ENCODE measurements at places on chromosomes 2 and 18.

DNA sequence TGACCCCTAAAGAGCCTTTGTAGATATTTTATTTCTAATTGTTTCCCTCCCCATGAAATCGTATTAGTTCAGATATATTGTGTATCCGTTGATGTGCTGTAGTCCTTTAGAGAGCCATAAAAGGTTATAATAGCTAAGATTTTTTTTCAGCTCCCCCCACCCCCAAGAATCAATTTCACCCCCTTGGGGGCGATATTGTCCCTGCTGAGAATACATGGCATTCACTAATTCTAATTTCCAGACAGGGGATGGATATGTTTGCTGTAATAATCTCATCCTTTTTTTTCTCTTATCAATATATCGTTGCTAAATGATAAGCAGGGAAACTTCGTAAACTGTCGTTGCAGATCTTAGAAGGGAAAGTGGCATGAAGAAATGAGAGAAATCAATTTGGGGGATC, 530.7 kb downstream of the TMEM182 start:
- DNase-seq, result no peak

- DNase-seq, result peak; percentile 83
These were observed 21.1 kb downstream of the CASP10 start for GRCh38 chr2:201203916-201204654.

DNA sequence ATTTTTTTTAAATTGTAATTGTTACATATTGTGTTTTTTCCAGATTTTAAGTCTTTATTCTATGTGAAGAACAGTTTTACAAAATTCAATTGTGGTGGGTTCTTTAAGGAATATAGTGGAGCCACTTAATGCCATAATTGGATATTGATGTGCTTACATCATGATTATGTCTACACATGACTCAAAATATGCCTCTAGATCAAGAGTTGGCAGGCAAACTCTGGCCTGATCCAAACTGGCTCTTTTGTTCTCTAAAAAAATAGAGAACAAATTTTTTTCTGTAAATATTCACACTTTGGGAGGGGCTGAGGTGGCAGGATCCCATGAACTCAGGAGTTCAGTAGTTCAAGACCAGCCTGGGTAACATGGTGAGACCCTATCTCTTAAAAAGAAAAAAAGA, 8.3 kb downstream of the EHBP1 start:
- peak; percentile 28 for DNase-seq

GRCh38 chr18:25010623-25011374, 341.2 kb downstream of the ZNF521 start:
- no peak for DNase-seq

DNA sequence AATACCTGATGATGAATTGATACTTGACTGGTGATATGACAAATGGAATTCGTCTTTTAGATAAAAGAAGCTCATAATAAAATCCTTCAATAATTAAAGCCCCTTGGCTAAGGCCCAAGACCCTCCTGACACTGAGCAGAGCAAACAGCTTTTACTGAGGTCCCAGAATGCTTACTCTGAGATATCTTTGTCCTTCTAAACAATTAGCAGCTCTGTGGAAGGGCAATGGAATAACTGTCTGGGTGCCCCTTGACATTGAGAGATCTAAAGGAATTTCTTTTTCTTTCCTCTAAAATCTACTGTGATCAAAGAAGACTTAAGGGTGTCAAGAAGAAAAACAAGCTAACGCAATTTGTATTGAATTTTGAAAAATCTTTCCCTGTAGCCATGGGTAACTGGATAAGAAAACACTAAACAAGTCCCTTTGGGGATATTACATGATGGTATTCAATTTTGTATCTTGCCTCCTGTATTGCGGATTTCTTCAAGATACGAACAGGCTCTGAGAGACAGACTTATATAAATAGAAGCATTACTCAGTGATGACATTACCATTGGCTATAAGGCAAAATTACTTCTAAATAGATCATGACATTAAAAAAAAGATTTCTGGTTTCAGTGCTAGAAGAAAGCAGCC, 128.8 kb downstream of the MREG start:
- DNase-seq, result peak; percentile 58

GRCh38 chr2:177098001-177098613, 114.5 kb upstream of the HNRNPA3 start:
- DNase-seq, result no peak

GRCh38 chr18:2508678-2509077, 62.6 kb downstream of the METTL4 start:
- no peak for DNase-seq

GRCh38 chr2:198498516-198498915, 694.1 kb downstream of the PLCL1 start:
- DNase-seq, result no peak

DNA sequence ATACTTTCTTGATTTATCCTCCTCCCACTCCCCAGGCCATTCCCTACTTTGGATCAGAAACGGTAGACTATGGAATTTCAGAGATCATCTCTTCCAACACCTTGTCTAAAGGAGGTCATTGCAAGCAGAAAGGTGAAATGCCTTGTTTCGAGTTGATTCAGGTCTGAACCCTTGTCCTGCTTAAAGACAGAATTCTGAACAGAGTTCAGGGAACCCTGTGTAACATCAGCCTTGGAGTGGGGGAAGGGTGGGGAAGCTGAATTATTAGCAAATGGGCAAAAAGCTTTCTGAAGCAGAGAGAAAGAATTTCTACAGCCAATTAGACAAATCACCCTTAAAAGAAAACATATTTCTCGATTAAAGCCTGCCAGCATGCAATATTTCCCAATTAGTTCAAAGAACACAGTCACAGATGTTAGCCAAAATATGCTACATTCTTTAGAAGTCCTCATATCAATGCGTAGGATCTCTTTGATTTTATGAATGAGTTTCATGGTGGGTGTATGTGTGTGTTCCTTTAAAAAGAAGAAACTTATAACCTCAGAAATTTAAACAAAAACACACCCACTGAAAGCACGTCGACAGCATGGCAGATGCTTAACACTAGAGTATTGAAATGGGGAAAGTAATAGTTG, 353.1 kb downstream of the RND3 start:
- no peak for DNase-seq

DNA sequence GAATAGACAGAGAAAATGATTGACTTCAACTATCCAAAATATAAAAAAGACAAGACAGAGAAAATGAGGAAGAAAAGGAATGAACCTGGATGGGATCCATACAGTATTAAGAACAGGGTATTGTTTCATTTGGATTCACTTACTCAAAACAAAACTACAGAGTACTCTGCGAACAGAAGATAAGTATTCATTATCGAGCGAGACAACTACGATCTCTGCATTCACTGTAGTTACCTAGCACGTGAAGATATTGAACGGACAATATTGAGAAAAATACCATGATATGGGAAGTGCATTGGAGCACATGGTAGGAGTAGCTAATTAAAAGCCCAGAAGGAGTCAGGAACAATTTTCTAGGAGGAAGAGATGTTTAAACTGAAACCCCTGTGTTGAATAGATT, 1.0 kb upstream of the ORC2 start:
- DNase-seq, result no peak

GRCh38 chr18:39962546-39962945, 1992.5 kb upstream of the PIK3C3 start:
- DNase-seq, result no peak

GRCh38 chr18:360676-361075, 92.8 kb upstream of the THOC1 start:
- no peak for DNase-seq

DNA sequence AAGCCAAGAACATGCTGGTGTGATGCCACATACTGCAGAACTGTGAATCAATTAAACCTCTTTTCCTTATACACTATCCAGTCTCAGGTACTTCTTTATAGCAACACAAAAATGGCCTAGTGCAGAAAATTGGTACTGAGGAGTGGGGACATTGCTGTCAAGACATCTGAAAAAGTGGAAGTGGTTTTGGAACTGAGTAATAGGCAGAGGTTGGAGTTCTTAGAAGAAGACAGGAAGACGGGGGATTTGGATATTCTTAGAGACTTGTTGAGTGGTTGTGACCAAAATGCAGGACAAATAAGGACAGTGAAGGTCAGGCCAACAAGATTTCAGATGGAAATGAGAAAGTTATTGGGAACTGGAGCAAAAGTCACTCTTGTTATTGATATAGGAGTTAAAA, 31.3 kb upstream of the CDH2 start:
- no peak for DNase-seq
